CD4-positive, alpha-beta T cell treated with Interleukin-12 subunit alpha and Interleukin-12 subunit beta, for 1 hour (primary cell): ENCODE measurements at places on chromosomes 3 and 15.

GRCh38 chr3:66095295-66096001 is 56.7 kb upstream of the MAGI1 start:
- no peak for DNase-seq

- DNase-seq, result no peak
Observed at GRCh38 chr15:78338781-78339180, 1.4 kb upstream of the CRABP1 start.

GRCh38 chr3:69639851-69640250 is 99.4 kb upstream of the MITF start:
- DNase-seq, result no peak

GRCh38 chr3:124299831-124300230 is 307.9 kb upstream of the ROPN1 start:
- no peak for DNase-seq

GRCh38 chr3:59873576-59874230 is 823.9 kb upstream of the CFAP20DC start:
- no peak for DNase-seq
